Fibroblast of skin of right biceps (primary cell): ENCODE measurements at places on chromosomes 12 and 14.

- no peak for DNase-seq
Measured at GRCh38 chr12:93225094-93225493, 152.6 kb upstream of the NUDT4 start.

DNA sequence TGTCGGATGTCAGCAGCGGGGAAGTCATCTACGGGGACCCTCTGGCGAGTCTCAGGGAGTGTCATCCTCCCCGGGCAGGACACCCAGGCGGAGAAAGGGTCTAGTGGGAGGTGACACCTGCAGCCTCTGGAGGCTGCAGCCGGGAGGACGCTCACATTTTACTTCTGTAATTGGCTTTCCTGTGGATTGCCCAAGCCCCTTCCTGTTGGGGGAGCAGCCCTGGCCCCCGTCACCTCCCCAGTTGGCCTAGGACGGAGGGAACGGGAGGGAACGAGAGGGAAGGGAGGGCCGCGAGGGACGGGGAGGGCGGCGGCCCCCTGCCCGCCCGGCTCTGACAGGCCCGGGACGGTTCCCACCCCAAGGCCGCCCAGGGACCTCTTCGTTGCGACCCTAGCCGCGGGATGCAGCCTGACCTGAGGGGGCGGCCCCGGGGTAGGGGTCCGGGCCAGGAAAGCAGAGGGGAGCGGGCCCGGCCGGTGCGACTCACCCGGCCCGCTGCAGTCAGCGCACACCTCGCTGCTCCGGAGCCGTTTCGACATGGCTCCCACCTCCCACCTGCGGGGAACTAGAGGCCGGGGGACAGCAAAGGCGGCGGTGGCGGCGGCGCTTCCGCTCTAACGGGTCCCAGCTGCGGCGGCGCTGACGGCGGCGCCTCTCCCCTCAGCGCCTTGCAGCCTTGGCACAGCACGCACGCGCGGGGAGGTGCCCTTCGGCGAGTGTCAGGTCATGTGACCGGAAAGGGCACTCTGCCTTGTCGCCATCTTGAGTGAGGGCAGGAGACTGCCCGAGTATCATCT, at the start of gene GIT2:
TSS of gene GIT2 (minus strand) at position 683 of the 797 bp plus-strand sequence. CDS start at position 539, 144 bp downstream.
- DNase-seq = peak; percentile 91

GRCh38 chr14:102734436-102734835, 42.8 kb upstream of the TRAF3 start:
- no peak for DNase-seq

DNA sequence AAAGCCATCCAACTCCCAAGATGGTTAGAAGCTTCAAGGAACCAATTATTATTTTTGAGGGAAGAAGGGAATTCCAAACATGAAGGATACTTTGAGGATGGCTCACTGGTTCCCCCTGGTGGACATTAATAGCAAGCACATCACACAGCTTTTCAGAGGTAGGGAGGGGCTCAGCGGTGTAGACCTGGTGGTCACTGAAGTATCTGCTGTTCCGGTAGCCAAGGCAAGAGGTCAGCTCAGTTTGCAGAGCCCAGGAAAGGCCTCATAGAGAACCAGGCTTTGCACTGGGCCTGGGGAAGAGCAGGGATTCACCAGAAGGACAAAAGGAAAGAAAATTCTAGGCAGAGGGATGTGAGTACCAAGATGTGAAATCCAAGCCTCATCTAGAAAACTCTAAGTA, 118.7 kb downstream of the KSR2 start:
- peak; percentile 55 for DNase-seq

DNA sequence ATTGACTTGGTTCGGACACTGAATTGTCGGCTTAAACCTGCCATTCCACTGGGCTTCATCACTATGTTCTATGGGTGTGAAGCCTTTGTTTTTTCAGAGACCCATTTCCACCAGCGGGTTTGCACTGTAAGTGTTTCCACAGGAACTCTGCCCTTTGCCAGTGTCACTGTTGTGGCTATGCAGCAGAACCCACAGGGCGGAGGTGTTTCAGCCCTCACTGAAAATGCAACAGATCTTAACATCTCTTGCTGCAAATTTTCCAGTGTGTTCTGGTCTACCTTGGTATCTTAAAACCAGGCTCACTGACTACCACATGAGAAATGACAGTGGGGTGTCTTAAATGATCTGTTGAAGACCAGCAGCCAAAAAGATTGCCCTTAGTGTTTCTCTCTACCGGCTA, 21.1 kb downstream of the PRKCH start:
- no peak for DNase-seq

- no peak for DNase-seq
Measured at GRCh38 chr14:20905676-20906075, 14.5 kb downstream of the RNASE3 start.

DNA sequence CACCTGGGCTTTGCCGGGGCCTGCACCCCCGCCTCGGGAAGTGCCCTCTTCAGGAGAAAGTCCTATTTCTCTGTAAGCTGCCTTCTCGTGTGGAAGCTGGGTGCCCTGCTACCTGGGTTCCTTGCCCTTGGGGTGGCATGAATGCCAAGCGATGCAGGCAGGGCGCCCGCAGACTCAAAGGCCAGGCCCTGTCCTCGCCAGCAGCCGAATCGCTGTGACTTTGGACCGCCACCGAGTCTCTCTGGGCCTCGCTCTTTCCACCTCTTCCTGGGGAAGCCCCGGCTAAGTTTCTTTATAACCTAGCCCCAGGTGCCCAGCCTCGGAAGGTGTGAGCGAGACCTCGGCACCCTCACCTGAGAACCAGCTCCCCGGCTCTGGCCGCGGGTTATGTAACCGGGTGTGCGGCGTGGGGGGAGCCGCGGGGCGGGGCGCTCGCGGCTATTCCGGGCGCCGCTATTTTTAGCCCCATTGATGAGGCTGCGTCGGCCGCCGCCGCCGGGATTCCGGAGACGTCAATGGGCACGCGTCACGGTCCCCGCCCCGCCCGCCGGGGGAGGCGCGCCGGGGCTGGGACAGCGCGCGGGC, 14.6 kb upstream of the NR4A1 start:
- DNase-seq = peak; percentile 88

DNA sequence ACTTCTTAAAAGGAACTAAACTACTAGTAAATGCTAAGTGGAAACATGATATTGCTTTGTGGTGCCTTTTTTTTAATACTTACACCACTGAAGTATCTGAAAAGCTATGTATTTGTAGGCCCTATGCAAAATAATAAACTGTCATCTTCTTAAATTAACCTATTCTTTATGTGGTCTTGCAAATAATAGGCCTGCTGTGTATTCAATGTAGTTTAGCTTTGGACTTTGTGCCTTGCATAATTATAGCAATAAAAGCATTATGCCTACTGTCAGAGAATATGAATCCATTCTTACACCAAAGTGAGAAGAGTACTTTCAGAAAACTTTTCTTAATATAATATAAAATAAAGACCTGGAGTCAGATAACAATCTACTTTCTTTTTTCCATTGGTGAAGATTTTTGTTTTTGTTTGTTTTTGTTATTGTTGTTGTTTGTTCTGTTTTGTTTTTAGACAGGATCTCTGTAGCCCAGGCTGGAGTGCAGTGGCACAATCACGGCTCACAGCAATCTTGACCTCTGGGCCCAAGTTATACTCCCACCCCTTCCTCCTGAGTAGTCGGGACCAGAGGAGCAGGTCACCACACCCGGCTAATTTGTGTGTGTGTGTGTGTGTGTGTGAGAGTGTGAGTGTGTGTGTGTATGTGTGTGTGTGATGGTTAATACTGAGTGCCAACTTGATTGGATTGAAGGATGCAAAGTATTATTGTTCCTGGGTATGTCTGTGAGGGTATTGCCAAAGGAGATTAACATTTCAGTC, 213.8 kb downstream of the SLC6A15 start:
- no peak for DNase-seq

DNA sequence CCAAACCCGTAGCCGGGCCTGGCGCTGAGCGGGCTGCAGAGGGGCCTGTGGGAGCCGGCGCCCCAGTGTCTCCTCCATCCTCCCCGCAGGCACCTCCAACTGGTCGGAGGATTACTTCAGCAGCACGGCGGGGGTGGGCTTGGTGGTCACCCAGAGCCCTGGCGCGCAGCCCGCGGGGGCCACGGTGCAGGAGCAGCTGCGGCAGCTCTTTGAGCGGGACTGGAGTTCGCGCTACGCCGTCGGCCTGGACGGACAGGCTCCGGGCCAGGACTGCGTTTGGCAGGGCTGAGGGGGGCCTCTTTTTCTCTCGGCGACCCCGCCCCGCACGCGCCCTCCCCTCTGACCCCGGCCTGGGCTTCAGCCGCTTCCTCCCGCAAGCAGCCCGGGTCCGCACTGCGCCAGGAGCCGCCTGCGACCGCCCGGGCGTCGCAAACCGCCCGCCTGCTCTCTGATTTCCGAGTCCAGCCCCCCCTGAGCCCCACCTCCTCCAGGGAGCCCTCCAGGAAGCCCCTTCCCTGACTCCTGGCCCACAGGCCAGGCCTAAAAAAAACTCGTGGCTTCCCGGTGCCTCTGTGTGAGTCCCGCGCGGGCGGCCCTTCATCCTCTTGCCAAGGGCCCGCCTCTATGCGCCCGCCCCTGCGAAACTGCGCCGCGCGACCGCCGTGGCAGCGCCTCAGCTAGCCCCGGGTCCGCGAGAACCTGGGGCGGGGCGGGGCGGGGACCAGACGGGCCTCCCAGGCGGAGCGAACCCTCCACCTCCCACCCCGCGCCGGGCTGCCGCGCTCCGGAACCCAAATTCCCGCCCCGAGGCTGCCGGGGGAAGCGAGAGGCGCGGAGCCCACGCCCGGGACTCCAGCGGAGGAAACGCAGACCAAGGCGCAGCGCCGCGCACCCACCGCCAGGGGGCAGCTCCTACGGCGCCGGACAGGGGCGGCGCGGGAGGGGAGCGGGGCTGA, 8.3 kb downstream of the PLD4 start:
- DNase-seq = peak; percentile 88

DNA sequence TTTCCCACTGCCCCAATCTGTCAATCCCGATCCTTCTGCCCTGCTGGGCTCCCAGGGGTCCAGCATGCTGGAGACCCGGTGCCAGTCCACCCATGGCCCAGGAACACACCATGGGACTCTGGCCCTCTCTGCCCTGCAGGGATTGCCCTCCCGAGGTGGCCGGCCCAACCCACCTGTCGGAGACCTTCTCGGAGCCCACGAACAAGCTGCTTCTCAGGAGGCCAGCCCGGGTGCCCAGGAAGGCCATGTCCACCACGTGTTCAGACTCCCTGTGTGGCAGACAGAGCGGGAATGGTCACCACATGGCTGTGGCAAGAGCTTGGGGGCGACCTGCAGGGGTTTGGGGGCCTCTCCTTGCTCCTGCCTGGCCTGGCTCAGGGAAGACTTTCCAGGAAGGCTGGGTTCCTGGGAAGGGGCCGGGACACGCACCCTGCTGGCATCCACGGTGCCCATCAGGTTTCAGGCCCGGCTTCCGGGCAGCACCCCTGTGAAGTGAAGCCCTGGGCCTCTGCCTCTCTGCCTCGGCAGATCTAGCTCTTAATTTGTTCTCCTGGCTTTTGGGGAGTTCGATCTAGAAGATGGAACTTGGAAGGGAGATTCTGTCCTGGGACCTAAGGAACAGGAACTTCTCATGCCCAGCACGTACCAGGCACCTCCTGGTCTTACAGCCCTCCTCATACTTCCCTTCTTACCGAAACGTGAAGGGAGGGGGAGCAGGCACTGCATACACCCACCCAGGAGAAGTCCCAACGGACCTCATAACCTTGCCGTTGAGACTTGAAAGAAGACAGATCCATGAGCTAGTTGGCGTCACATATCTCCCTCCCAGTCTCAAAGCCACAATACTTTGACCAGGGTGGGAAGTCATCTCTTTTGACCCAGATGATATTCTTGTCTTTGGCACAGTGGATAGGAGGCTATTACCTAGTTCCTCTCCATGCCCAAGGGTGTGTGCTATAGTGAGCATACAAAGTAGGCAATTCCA, 26.3 kb downstream of the LRTM2 start:
- DNase-seq = no peak

GRCh38 chr12:45327823-45328383, 112.0 kb downstream of the ANO6 start:
- peak; percentile 44 for DNase-seq

DNA sequence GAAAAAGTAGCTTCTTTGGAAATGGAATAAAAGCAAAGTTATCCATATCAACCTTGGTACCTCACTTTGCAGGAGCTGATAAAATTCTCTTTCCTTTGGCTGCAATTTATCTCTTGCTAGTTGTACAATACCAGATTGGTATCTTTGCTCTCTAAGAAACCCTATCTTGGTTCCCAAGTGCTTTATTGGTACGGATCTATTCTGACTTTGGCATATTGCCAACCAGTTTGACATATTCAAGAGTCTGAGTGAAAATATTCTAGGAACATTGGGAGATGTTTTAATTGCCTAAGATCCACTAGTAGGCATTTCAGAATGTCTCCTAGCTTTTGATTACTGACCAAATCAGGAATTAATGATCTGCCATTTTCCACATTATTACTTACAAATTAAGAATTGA, 167.2 kb upstream of the ATP2B1 start:
- no peak for DNase-seq

DNA sequence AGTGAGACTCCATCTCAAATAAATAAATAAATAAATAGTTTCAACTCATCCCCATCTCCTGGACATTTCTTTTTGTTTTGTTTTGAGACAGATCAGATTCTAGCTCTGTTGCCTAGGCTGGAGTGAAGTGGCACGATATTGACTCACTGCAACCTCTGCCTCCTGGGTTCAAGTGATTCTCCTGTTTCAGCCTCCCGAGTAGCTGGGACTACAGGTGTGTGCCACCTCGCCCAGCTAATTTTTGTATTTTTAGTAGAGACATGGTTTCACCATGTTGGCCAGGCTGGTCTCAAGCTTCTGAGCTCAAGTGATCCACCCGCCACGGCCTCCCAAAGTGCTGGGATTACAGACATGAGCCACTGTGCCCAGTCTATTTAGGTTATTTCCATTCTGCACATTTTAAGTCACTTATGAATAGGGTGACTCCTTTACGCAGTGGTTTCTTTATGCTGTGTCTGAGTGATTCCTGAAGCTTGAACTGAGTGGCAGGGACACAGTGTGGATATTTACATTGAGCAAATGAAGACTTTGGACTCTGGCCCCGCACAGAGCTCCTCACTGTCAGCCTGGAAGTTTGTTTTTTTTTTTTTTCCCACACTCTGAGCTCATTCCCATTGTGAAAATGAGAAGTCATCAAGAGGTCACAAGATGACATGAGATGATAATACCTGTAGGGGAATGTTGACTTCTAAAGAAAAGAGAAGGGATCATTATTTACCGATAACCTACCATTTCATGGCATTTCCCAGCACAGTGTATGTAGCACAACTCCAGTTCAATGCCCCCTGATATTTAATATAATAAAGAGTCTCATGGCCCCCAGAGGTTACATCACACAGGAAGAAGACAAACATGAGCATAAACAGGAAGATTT, 72.6 kb downstream of the TBX3 start:
- no peak for DNase-seq

GRCh38 chr14:105748204-105748578, 221.8 kb downstream of the TMEM121 start:
- no peak for DNase-seq

GRCh38 chr12:24754690-24755638, 193.9 kb downstream of the BCAT1 start:
- DNase-seq = peak; percentile 91

DNA sequence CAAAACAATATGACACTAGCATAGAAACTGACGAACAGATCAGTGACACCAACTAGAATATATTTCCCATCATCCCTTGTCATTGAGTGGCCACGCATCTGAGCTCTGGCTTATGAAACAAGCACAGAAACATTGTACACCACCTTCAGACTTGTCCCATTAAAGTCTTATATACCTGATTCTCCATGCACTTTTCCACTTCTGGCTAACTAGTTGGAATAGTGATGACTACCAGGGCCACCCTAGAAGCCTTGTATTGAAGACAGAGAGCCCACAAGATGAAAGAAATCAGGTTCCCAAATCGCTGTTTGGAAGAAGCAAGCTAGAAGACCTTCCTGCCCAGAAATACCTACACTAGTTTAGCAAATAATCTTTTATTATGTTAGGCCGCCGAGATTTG, 99.7 kb upstream of the PPM1H start:
- no peak for DNase-seq

- DNase-seq = no peak
Measured at GRCh38 chr14:38078393-38078792, 129.3 kb upstream of the SSTR1 start.
